Cardiac fibroblast (primary cell): ENCODE measurements at places on chromosomes 4 and X.

- peak; percentile 76 for DNase-seq
Measured at GRCh38 chr4:6986072-6986780, 56.9 kb upstream of the TADA2B start.

DNA sequence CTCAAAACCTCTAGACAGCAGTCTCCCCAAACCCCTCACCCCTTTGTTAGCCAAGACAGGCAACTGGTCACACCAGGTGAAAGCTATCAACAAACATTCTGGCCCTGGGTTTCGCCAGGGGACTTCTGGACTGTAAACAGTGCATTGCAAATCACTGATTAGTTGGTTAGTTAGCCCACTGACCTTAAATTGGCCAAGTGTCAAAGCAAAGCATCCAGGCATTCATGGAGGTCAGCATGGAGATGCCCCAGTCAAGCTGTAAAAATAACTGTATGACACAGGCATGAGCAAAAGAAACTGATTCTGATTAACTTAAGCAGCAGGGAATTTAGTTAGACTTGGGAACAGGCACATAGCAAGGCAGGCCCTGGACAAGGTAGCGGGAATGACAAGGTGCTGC is 156.0 kb upstream of the TTC29 start:
- no peak for DNase-seq

GRCh38 chr4:152803541-152803940 is 23.8 kb downstream of the ARFIP1 start:
- no peak for DNase-seq

DNA sequence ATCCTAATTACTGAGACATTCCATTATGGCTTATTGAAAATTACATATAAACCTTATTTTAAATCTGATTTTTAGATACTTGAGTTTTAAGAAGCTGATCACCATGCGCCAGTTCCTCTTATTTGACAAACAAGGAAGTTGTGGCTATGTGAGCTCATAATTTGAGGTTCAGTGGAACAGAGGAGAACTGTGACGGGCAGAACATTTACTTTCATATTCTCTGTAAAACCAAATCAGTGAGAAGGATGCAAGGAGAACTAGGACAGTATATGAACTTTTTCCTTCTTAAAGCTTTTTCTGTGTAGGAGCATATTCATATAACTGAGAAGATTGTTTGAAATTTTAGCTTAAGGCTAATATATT is 25.3 kb downstream of the STIM2 start:
- no peak for DNase-seq

GRCh38 chr4:89287945-89288344 is 19.7 kb downstream of the GPRIN3 start:
- no peak for DNase-seq

- DNase-seq: no peak
Measured at GRCh38 chrX:10071451-10072144, 85.2 kb upstream of the CLCN4 start.

DNA sequence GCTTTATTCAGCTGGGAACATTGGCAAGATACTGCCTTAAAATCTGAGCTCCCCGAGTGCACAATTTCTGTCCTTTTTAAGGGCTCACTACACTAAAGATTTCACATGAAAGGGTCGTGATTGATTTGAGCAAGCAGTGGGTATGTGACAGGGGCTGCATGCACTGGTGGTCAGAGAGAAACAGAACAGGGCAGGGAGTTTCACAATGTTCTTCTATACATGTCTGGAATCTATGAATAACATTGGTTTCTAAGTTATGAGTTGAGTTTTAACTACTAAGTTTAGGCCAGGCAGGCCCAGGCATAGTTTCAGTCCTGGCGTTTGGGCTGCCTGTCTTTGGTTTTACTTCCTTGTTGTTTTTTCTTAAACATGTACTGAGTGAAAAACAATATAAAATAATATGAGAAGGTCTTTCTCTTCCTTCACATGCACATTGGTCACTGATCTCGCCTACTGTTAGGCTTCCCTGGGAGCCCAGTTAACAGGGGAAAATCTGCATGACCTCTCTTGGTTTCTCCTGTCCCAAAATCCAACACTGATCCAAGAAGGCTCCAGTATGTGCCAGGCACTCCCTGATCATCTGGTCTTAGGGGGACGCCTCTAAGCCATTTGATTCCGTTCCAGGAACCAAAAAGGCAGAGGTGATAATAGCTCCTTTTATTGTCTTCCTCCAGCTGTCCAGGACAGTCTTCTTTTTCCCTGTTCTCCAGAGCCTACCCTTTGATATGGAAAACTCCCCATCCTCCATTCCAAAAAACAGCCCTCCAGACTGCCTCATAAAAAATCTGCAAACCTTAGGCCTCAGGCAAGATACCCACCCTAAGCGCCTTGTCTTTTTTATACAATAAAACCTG is at the start of gene UGT2B17:
TSS of gene UGT2B17 (minus strand) at position 51 of the 854 bp plus-strand sequence. CDS start 7,838 bp downstream, outside the sequence.
- no peak for DNase-seq

DNA sequence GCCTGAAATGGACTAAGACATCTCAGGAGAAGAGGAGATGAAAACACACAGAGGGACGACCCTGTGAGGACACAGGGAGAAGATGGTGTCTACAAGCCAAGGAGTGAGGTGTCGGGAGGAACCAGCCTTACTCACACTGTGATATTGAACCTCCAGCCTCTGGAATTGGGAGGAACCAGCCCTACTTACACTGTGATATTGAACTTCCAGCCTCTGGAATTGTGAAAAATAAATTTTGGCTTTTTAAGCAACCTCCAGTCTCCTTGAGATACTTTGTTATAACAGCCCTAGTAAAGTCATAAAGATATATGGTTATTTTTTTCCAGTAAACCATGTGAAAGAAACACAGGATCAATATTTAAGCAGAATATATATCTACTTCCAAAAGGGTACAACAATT is 76.5 kb downstream of the DHRSX start:
- DNase-seq: no peak

DNA sequence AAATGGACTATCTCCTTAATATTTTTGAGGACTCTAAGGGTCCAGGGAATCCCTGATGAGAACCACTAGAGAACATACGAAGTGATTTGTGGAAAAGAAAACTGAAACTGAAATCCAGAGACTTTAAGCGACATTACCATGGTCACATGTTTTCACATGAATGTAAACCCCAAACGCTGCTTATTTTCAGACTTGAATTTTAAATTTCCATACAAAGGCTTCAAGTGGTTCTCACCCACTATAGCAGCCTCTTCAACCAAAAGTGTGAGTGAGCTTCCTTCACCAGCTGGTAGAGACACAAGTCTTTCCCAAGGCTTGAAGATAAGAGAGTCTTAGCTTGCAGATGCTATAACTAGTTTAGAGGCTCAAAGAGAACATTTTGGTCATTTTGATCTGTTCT is 232.7 kb downstream of the MGST2 start:
- DNase-seq: no peak

DNA sequence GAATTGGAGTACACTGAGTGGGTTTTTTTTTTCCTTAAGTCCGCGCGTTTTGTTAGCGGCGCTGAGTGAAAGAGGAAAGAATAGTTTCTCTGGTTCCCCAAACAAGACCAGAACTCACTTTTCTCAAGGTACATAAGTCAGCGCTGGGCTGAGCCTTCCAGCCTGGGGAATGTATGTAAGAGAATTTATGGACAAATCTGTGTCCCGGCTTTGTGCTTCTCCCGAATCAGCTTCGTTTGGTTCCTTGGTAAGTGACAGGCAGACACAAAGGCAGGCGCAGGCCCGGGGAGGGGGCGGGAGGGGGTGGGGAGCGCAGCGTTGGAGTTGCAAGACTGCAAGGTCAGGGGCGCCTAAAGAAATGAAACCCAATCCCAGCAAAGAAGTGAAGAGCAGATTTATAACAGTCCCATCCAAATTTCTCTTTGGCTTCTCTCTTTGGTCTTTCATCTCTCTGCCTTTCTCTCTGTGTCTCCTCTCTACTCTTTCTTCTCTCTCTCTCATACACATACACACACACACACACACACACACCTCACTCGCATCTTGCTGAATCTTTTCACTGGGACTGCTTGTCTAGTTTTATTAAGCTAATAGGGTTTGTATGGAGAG is 981 bp downstream of the TET2 start:
- DNase-seq: peak; percentile 51

- no peak for DNase-seq
Measured at GRCh38 chr4:164109503-164109902, 615.0 kb downstream of the TMA16 start.

- peak; percentile 93 for DNase-seq
Measured at GRCh38 chrX:38052096-38052495, 45.7 kb downstream of the SYTL5 start.

DNA sequence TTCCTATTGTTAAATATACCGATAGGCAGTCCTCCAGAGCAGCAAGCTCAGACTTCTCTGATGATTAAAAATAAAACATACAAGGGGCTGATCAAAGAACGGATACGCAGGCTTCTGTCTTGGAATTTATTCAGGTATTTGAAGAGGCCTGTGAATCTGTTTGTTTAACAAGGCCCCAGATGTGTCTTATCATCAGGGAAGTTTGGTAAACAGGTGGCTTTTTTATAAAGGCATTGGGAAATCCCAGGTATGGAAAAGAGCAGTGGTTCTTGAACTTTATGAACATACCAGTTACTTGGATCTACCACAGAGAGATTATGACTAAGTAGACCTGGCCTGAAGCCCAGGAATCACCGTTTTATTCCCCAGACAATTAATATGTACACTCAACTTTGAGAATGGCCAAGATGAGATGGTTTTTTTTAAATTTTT is 47.9 kb downstream of the SOWAHB start:
- peak; percentile 82 for DNase-seq

DNA sequence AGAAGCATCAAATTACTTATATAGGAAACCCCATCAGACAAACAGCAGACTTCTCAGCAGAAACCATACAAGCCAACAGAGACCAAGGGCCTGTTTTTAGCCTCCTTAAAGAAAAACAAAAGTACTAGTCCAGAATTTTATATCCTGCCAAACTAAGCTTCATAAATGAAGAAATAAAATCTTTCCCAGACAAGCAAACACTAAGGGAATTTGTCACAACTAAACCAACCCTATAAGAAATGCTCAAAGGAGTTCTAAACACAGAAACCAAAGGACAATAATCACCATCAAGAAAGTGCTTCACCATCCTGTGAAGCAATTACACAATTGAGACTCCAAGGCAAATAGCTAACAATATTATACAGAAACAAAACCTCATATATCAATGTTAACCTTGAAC is 238.6 kb downstream of the NKX6-1 start:
- DNase-seq: no peak

DNA sequence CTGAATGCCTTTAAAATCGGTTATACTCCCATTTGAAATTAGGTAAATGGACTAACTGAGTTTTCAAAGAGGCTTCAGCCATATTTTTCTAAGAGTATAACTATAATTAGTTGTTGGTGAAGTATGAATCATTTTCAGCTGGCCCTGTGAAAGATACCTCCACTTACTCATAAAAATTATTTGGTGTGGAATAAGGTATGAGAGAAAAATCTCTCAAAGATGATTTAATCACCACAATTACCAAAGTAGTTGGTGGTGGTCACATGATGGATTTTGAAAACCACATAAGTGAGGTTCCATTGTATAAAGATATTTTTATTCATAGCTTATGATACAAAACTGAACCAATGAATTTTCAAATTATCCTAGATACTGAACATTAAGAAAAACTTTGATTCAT is 9.0 kb upstream of the KLHL2 start:
- peak; percentile 14 for DNase-seq

- no peak for DNase-seq
Measured at GRCh38 chrX:139936259-139936658, 3.4 kb upstream of the ATP11C start.

GRCh38 chrX:139484591-139484990 is 45.9 kb upstream of the F9 start:
- DNase-seq: no peak

- no peak for DNase-seq
Measured at GRCh38 chr4:68250151-68250930, 4.8 kb upstream of the TMPRSS11B start.

GRCh38 chr4:87353592-87353991 is 30.9 kb upstream of the HSD17B13 start:
- DNase-seq: peak; percentile 67

GRCh38 chr4:181261279-181261678 is 981.9 kb upstream of the TENM3 start:
- no peak for DNase-seq

- no peak for DNase-seq
Measured at GRCh38 chr4:177975315-177975987, 533.2 kb upstream of the AGA start.

- DNase-seq: no peak
Measured at GRCh38 chr4:81783558-81783957, 311.9 kb upstream of the RASGEF1B start.

- no peak for DNase-seq
Measured at GRCh38 chr4:58679886-58680285, 1569.7 kb upstream of the IGFBP7 start.

GRCh38 chr4:100707786-100708185 is 190.0 kb upstream of the EMCN start:
- DNase-seq: no peak

DNA sequence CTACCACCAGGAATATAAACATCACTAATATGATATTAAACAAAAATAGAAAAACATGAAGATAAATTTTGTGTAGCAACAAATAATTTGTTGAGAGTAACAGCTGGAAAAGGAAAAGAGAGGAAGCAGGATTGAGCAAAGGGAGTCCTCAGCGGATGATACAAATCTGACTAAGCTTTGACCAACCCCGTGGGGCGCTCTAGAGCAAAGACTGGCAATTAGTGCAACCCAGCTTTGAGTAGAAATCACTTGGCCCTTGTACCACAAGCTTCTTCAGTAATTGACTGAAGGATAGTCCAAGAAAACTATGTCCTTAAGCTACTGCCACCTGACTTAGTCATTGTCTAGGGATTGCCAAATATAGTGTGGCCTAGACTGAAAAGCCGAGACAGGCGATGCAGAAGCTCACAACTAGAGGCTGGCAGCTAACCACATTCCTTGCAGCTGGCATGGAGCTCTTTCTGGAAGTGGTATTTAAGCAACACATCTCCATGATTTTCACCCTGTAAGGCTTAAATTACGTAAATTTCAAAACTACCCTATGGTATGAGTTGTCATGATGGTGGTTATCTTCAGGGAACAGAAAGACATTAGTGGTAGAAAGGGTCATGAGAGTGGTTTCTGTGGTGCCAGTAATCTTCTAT is 396.0 kb downstream of the PDGFC start:
- peak; percentile 62 for DNase-seq

- DNase-seq: peak; percentile 98
Measured at GRCh38 chr4:87006676-87007527, 72.1 kb downstream of the AFF1 start.

DNA sequence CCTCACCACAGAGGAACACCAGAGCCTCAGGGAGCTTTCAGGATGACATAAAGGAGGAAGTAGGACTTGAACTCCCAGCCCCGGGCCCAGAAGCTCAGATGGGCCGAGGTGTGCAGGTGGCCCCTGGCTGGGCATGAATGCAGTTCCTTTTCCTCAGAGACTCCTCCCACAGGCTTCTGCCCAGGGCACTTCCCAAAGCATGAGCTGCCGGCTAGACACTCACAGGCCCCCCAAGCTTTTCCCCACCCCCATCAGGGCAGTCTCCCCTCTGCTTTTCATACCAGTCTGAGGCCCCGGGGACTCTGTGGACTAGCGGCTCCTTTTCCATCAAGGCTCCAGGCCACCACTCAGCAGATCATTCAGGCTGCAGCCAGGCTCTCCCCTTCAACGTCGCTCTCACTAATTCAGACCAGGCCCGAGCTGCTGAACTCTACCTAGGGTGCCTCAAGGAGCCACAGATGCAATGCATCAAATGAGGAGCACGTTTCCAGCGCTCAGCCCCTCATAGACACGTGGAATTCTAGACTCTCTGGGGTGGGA is 36.9 kb downstream of the HMX1 start:
- no peak for DNase-seq
